ENCODE measurements at places on chromosomes 12 and 14.
A peak's percentile ranks its signal among the peaks of the same experiment; 100 is the strongest.

GRCh38 chr14:53020193-53020932, 69.5 kb upstream of the FERMT2 start:
- DNase-seq = no peak

DNA sequence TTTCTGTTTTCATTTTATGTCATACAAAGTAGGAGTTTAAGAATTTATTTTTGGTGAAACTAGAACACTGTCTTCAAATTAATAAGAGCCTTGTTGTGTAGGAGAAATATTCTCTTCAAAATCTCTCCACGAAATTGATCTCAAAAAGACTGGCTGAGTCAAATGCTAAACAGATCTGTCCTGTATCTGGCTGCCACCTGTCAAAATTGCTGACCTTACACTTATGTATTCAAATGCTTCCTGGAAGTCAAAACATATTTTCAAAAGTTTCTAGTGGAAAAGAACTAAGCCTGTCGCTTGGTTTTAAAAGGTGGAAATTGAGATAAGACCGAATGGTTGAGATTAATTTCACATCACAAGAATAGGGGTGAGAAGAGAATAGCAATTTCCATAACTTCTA, 121.4 kb downstream of the RGS6 start:
- no peak for DNase-seq

- no peak for DNase-seq
Observed at GRCh38 chr12:58566599-58566998, 353.7 kb downstream of the LRIG3 start.

- no peak for DNase-seq
Observed at GRCh38 chr14:55847766-55848165, 267.8 kb downstream of the KTN1 start.

- DNase-seq = no peak
Observed at GRCh38 chr14:96105926-96106441, 66.8 kb downstream of the C14orf132 start.

DNA sequence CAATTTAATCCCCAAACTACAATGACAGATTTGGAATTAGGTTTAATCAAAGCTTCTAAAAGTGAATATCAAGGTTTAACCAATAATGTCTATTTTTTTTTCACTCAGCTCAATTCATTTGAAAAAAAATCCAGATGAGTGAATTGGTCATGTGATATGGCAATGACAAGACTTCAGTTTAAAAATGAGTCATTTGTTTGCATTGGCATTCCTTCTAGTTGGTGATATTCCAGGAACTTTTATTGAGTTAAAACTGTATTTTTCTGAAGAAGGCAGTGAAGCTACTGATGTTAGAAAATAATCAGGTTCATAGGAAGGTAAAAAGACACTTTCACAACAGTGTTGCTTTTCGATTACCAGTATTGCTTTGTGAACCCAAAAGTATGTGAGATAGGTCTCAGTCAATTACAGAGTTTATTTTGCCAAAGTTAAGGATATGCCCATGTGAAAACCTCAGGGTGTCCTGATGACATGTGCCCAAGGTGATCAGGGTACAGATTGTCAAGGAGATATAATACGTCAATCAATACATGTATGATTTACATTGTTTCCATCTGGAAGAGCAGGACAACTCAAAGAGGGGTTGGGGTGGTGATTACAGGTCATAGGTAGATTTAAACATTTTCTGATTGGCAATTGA, 1214.9 kb downstream of the GALC start:
- no peak for DNase-seq

GRCh38 chr14:55130196-55130550, 1.1 kb downstream of the LGALS3 start:
- no peak for DNase-seq

- DNase-seq = no peak
Observed at GRCh38 chr12:73531752-73532151, 1005.9 kb upstream of the ATXN7L3B start.

- no peak for DNase-seq
Observed at GRCh38 chr12:93080452-93080851, 151.4 kb upstream of the EEA1 start.

DNA sequence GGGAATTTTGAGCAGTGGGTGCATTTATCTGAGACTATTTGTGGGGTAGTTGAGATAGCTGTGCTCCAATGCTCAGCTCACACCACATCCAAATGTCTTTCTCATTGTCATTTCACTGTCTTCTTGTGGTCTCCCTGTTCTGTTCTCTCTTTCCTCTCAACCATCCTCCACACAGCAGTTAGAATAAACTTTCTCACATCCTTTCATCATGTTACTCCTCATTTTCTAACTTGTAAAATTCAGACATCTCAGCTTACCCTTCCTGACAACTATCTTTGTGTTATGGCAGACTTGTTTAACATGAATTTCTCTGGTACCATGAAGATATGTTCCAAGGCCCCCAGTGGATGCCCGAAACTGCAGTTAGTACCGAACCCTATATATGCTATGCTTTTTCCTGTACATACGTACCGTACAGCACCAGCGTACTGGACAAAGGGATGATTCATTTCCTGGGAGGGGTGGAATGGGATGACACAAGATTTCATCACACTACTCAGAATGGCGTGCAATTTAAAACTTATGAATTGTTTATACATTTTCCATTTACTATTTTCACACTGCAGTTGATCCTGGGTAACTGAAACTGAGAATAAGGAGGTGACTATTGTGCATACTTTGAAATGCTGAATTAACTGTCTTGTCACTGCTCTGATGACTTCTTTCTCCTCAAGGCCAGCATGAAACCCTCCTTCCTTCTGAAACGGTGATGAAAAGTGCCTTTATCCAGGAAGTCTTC, 177.1 kb upstream of the SLC38A2 start:
- no peak for DNase-seq

- DNase-seq = no peak
Observed at GRCh38 chr12:117019866-117020265, 79.3 kb downstream of the TESC start.

DNA sequence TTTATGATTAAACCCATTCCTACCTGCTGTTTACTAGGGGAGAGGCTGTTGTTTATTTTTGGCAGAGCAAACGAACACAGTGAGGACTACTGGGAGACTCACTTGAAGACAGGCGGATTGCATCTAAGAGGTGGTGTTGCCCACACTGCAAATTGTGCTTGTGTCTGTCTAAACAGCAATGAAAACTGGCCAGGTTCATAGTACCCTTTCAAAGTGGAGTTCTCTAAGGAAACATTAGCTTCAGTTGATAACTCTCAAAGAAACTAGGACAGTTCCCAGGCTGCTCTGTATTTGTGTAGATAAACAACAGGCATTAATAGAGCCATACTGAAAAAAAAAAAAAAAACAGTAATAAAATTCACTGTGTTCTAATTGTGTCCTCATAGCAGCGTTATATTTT, 466.0 kb upstream of the RGS6 start:
- DNase-seq = no peak

GRCh38 chr12:1533602-1534304, 60.6 kb downstream of the FBXL14 start:
- peak; percentile 30 for DNase-seq

DNA sequence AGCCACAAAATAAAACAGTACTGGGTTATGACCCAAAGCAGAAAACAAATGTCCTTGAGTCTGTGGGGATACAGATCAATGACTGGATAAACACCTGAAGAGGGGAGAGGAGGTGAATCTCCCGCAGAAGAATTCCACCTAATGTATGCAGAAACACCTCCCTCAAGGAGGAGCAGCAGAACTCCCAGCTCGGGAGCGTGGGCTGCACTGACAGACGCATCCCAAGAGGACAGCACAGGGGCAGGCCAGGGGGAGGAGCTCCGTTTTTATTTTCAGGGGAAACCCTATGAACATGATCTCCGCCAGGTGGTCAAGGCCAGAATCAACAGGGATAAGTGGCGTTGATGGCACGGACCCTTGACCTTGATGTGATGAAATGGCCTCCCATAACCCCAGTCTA, 41.8 kb upstream of the PPP2R5C start:
- DNase-seq = no peak

- DNase-seq = no peak
Observed at GRCh38 chr12:131598717-131599116, 112.2 kb upstream of the SFSWAP start.

GRCh38 chr14:93090826-93091555, 24.7 kb downstream of the ITPK1 start:
- no peak for DNase-seq

DNA sequence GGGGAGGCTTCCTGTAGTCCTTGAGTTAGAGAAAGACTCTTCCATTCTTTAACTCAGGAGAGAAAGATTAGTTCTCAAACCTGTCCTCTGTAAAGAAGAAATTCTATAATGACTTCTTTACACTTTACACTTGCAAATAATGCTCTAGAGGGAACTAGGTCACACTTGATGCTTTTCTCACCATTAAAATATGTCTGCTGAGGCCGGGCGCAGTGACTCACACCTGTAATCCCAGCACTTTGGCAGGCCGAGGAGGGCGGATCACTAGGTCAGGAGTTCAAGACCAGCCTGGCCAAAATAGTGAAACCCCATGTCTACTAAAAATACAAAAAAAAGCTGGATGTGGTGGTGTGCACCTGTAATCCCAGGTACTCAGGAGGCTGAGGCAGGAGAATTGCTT, 6.3 kb downstream of the NTN4 start:
- DNase-seq = no peak

DNA sequence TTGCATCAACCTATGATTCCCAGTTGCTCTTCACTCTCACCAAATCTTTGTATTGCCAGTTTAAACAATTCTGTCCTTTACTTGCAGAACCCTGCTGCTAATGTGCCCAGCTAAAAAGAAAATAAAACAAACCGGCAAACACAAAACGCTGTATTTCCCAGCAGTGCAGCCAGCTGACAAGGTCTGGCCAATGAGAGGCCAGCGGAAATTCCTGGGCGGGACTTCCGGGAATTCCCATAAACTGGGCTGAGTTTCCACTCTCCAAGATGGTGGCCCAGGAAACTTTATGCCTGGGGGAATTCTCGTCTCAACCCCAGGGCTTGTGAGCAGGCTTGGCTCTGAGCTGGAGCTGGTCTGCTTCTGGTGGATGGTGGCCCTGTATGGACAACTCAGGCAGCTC, 807.3 kb upstream of the TMEM132C start:
- no peak for DNase-seq

DNA sequence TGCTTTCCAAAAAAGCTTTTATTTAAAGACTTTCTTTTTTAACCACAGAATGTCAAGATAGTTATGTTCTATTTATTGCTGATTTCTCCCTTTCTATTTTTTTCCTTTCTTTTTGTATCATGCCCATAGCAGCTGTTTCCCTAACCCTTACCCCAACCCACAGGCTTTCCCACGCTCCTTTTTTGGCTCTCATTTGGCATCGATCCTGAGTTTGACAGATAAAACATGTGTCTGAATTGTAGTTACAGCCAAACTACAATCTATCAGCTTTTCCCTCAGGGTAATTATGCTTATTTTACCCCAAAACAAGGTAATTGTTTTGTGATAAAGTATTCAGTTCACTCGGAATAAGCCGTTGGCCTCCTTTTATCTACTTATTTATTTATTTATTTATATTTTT, 46.7 kb downstream of the PDE3A start:
- DNase-seq = no peak

GRCh38 chr14:22474730-22475351, 114.2 kb downstream of the DAD1 start:
- no peak for DNase-seq

GRCh38 chr12:19489168-19489567, 49.9 kb downstream of the AEBP2 start:
- no peak for DNase-seq

GRCh38 chr14:50257732-50258131, 26.4 kb upstream of the SOS2 start:
- DNase-seq = no peak

DNA sequence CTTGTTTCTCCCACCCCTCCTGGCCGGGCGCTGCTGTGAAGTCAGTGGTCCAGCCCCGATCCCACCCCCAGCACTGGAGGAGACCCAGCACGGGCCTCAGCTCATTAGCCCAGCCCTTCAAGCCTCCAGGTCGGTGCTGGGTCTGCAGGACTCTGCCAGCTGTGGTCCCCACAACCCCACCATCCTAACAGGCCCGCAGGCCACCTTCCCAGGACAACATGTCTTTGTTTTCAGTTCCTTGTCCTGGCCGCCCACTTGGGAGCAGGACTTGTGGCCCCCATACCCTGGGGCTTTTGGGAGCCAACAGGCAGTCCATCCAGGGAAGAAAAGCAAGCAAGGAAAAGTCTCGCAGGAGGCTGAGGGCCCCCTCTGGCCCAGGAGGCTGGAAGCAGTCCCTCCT, 60.0 kb downstream of the HRK start:
- no peak for DNase-seq

GRCh38 chr12:11967376-11968047, 103.2 kb upstream of the BCL2L14 start:
- DNase-seq = no peak

DNA sequence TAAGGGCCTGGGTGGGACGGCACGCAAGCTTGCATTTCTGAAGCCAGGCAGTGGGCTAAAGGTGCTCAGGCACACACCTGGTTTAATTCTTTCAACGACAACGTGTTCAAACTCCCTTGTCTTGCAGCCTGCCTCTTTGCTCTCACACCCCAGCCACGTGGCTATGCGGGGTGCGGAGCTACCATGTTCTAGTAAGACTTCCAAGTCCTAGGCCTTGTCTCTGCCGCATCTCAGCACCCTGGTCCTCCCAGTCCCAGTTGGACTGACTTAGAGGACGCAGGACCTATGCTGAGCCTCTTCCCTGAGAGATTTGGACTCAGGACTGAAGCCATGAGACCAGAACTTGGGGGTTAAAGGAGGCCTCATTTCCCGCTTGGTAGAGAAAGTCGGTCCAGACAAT, 62.2 kb downstream of the CLMN start:
- no peak for DNase-seq

DNA sequence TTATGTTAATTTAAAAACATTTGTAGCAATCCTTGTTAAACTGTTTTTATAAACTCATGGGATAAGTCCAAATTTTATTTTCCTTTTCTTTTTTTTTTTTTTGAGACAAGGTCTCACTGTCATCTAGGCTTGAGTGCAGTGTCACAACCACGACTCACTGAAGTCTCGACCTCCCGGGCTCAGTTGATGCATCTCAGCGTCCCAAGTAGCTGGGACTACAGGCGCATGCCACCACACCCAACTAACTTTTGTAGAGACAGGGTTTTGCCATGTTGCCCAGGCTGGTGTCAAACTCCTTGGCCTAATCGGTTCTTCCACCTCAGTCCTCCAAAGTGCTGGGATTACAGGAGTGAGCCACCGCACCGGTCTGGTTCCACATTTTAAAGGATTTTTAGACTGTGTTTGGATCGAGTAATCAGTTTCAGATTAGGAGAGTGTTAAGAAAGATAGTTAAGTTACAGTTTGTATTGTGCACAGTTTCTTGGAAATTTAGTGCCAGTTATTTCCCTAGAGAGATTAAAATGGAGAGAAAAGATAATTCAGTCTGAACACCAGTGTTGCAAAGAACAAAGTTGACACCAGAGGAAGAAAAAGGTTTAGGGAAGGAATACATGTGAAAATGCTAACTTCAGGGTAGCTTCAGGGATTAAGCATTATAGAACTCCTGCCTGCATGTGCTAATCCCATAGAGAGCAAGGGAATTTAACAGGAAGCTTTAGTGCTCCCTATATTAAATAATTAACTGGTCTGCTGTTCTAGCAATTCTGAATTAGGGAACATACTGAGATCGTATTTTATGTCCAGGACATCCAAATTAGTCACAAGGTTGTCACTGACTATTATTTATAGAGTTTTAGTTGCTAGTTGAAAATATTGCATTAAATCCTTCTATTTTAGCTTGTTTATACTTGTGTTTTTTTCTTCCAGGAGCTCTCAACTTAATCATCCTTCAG, 10.1 kb downstream of the RAP1B start:
- DNase-seq = no peak

Data from KG1 (cell line).